ENCODE measurements at places on chromosomes 5 and 9.

GRCh38 chr5:170791325-170791954 lies 7.9 kb downstream of the GABRP start:
- peak; percentile 46 for DNase-seq

DNA sequence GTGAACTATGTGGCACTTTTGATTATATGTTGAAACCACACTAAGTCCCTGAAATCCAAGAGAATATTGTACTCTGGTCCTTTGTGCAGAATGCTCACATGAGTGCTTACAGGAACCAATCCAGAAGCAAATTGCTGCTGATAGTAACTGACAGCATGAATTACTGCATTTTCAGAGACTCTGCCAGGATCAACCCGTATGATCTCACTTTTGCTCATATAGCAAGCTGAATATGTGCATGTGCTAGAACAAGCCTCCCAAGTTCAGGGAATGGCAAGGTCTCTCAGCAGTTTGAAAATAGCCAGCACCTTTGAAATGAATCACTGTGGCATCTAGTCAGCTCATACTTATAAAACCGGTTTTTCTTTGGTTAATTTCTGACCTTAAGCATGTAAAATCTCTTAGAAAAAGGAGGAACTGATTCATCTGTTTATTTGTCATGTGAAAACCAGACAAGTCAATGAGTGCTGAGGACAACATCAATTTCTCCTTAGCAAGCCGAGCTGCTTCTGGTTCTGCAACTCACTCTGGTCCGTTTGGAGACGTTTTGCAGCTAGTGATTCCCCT lies 215.7 kb upstream of the ELL2 start:
- no peak for DNase-seq

DNA sequence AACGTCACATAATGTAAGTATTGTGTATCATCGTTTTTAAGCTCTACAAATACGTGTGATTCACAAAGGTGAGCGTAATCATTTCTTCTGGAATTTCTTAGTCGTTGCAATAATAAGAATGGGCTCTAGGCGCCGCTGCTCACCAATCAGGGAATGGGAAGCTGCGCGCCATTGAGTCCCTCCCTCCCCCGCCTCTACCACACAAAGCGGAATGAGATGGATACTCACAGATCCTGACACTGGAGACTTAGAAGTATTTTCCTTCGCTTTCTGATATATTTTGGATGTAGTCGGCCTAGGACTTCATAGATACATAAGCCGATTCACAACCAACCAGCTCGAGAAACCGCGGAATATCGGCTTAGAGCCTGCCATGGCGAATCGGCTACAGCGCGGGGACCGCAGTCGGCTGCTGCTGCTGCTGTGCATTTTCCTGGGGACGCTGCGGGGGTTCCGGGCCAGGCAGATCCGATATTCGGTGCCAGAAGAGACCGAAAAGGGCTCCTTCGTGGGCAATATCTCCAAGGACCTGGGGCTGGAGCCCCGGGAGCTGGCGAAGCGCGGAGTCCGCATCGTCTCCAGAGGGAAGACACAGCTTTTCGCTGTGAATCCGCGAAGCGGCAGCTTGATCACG lies at the start of gene PCDHGA11:
Gene PCDHGA11 (plus strand): TSS at position 197 of the 634 bp plus-strand sequence. CDS start 177 bp downstream, at position 374.
- no peak for DNase-seq

DNA sequence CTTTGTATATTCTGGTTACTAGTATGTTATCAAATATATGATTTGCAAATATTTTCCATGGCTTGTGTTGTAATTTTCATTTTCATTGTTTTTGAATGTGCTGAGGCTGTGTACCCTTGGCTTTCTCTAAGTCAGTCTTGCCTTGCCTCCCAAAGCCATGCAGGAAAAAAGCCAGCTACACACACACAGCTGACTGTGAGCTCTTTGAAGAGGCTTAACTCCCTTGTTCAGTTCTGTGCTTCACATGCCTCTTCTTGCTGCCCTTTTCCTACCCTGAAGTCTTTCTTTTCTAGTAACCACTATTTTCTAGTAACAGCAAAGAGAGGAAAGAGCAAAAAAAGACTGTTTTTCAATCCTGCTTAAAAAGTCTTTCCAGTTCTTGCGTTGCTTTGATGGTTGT lies 53.9 kb downstream of the KCNN2 start:
- DNase-seq: no peak

GRCh38 chr9:131276891-131277286 lies 579 bp upstream of the FAM78A start:
- no peak for DNase-seq

GRCh38 chr5:149170299-149170698 lies 29.0 kb downstream of the ABLIM3 start:
- no peak for DNase-seq

DNA sequence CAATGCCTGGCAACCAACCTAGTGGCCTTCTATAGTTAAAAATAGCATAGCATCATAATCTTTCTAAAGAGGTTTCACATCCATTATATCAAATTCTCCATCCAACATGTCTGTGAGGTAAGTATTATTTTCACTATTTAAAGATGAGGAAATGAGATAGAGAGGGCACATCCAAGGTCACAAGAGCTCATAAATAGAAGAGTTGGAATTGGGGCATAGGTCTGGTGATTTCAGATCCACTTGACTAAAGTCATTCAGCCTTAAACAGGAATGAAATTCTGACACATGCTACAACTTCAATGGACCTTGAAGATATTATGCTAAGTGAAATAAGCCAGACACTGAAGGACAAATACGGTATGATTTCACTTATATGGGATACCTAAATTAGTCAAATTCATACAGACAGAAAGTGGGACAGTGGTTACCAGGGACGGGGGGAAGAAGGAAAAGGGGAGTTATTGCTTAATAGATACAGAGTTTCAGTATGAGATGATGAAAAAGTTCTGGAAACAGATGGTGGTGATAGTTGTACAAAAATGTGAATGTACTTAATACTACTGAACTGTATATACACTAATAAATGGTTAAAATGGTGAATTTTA lies 259.6 kb upstream of the NR4A3 start:
- no peak for DNase-seq

GRCh38 chr5:64944868-64945267 lies 176.1 kb downstream of the CWC27 start:
- no peak for DNase-seq

- DNase-seq: no peak
Observed at GRCh38 chr9:128271112-128271511, 4.7 kb downstream of the GOLGA2 start.

- no peak for DNase-seq
Observed at GRCh38 chr9:15218994-15219393, 88.0 kb downstream of the TTC39B start.
